ENCODE measurements at places on chromosomes 7 and 10.

DNA sequence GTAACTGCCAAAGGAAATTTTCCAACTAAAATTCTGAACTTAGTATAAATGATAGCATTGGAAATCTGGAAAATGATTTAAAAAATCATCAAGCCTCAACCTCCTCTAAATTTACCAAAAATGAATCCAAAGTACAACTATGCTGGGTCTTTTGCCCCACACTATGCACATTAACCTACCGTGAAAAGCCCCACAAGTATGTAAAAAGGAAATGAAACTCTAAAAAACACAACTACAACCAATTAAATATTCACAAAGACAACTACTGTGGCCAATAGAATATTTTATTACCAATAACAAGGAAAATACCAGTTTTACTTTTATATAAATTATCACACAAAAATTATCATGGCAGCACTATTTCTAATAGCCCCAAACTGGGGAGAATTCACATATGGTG is 19.3 kb downstream of the EIF3A start:
- DNase-seq = no peak

GRCh38 chr7:134108802-134109201 is 18.3 kb upstream of the LRGUK start:
- DNase-seq = no peak

DNA sequence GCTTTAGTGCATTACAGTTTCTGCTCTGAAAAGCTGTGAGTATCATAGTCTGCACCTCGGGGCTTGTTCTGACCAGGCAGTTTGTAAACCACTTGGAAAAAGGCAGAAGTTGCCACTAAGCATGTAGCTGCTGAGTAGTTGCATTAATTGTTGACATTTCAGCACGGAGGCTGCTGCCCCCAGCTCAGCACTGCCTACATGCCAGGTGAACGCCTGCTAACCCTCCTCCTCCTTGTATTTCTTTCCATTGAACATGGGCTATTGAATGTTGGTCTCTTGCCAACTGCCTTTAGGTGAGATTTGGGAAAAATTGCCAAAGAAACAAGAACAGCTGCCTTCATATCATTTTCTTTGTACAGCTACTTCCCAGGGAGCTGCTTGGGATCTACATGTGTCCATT is 164.2 kb downstream of the RAPGEF5 start:
- no peak for DNase-seq

DNA sequence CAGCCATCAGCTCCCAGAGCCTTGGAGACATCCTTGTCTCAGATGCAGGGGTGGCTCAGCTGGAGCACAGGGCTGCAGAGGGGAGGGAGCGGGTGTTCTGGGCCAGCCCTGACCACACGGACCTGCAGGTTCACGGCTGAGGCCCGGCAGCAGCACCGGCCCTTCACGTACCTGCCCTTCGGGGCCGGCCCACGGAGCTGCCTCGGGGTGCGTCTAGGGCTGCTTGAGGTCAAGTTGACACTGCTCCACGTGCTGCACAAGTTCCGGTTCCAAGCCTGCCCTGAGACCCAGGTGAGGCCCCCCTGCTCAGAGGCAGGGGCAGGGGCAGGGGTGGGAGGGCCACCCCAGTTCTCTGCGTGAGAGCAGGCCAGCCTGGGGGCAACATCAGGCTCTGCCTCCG is 45.2 kb downstream of the PARP12 start:
- no peak for DNase-seq

GRCh38 chr7:143992670-143993069 is 7.5 kb upstream of the OR6B1 start:
- DNase-seq = no peak

- DNase-seq = no peak
Measured at GRCh38 chr7:149788300-149788851, 15.0 kb upstream of the ZNF467 start.

- no peak for DNase-seq
Measured at GRCh38 chr10:63986536-63986935, 465.3 kb downstream of the REEP3 start.

DNA sequence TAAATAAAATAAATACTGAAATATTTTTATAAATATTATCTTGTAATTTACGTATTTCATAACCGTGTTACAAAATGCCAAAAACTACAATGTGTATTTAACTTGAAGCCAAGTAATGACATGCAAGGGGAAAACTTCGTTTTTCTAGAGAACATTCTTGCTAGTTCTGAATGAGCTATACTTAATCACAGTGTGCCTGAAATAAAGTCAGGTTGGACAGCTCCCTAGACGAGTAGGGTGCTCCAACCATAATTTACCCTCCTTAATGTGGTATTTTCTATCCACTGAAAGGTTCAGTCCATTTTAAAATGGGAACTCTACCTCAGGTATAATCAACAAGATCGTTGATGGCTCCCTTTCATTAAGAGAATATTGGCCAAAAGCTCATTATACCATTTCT is 194.5 kb upstream of the AHR start:
- no peak for DNase-seq
